T-helper 1 cell treated with Interleukin-12 subunit alpha and Interleukin-12 subunit beta and Interleukin-4 antibody, amounts not matched to agents 30 ng/mL and 1 ng/mL, for 36 hours (primary cell): ENCODE measurements at places on chromosomes 6 and 20. TPM values are rescaled to one million over a fixed set of nuclear protein-coding genes. Genes with fewer than 3 reads are reported as not detected.

The RIMS4 gene
- not detected in 2 replicates for total RNA-seq

The CCN2 gene
- total RNA-seq: not detected in 2 replicates

The TBXT gene
- total RNA-seq: not detected in 2 replicates

The NINL gene
- total RNA-seq: 2.1 and 3.2 TPM in 2 replicates

The RAET1L gene
- not detected in 2 replicates for total RNA-seq

The SLC17A9 gene
- 2.5 and 3.2 TPM in 2 replicates for total RNA-seq

The CD24 gene
- total RNA-seq: 0.12 and 0.39 TPM in 2 replicates

The HBS1L gene
- total RNA-seq: 104 and 105 TPM in 2 replicates

The HLA-DMB gene
- 15.9 and 19.2 TPM in 2 replicates for total RNA-seq

The ZNF334 gene
- 1.3 and 1.6 TPM in 2 replicates for total RNA-seq

The OPRL1 gene
- total RNA-seq: 0.61 and 0.64 TPM in 2 replicates

The CDC5L gene
- 24.1 and 26.6 TPM in 2 replicates for total RNA-seq

The OGFR gene
- 82.6 and 90.5 TPM in 2 replicates for total RNA-seq

The BCAS4 gene
- total RNA-seq: 7.2 and 7.6 TPM in 2 replicates

The ESR1 gene
- 3.6 and 4.8 TPM in 2 replicates for total RNA-seq

The TMC2 gene
- not detected in 2 replicates for total RNA-seq

The OR2B6 gene
- not detected in 2 replicates for total RNA-seq

The EPHA7 gene
- total RNA-seq: not detected in 2 replicates

The SLC12A5 gene
- total RNA-seq: 0.49 and 0.88 TPM in 2 replicates

The IYD gene
- total RNA-seq: not detected in 2 replicates

The RAET1E gene
- total RNA-seq: not detected in 2 replicates

The PRL gene
- not detected in 2 replicates for total RNA-seq

The SLC22A1 gene
- 2.0 and 4.0 TPM in 2 replicates for total RNA-seq

The FAM209B gene
- 2.5 and 2.7 TPM in 2 replicates for total RNA-seq

The VGLL2 gene
- not detected in 2 replicates for total RNA-seq

The GRM1 gene
- not detected in 2 replicates for total RNA-seq

The COL11A2 gene
- 0.42 and 0.61 TPM in 2 replicates for total RNA-seq

The JAG1 gene
- total RNA-seq: 0.12 and 0.88 TPM in 2 replicates

The KIF25 gene
- not detected in 2 replicates for total RNA-seq

The GPSM3 gene
- total RNA-seq: 264 and 265 TPM in 2 replicates

The C6orf141 gene
- not detected in 2 replicates for total RNA-seq

The NOL7 gene
- 61.1 and 64.3 TPM in 2 replicates for total RNA-seq

The SLC32A1 gene
- total RNA-seq: not detected in 2 replicates

The NRSN2 gene
- total RNA-seq: 1.5 and 2.5 TPM in 2 replicates

The TRIM10 gene
- total RNA-seq: 0.34 and 0.37 TPM in 2 replicates

The SLCO4A1 gene
- total RNA-seq: 41.0 and 41.6 TPM in 2 replicates

The DUSP15 gene
- not detected in 2 replicates for total RNA-seq

The KCNG1 gene
- total RNA-seq: 0.10 TPM in 1 of 2 replicates, not detected in the other

The PM20D2 gene
- total RNA-seq: 7.2 and 8.2 TPM in 2 replicates

The PRSS16 gene
- total RNA-seq: 0.25 and 0.54 TPM in 2 replicates

The HRH3 gene
- not detected in 2 replicates for total RNA-seq

The LY6G6F gene
- total RNA-seq: not detected in 2 replicates

The PTPRT gene
- total RNA-seq: not detected in 2 replicates

The PLN gene
- total RNA-seq: not detected in 2 replicates

The BANF2 gene
- total RNA-seq: not detected in 2 replicates

The PHACTR1 gene
- 3.3 and 4.3 TPM in 2 replicates for total RNA-seq

The ANGPT4 gene
- total RNA-seq: not detected in 2 replicates

The IRF4 gene
- 216 and 221 TPM in 2 replicates for total RNA-seq

The OTOR gene
- not detected in 2 replicates for total RNA-seq
